Upper lobe of right lung (tissue), 1 donor: ENCODE measurements at places on chromosomes 3 and 15. TPM values are rescaled to one million over a fixed set of nuclear protein-coding genes. Genes with fewer than 3 reads are reported as not detected.

SLC12A8 gene
- total RNA-seq: 11.8 TPM

KBTBD8 gene
- total RNA-seq: 6.0 TPM

SPINT1 gene
- total RNA-seq: 96.8 TPM

AADAC gene
- 3.2 TPM for total RNA-seq

MCF2L2 gene
- 1.2 TPM for total RNA-seq

DNA sequence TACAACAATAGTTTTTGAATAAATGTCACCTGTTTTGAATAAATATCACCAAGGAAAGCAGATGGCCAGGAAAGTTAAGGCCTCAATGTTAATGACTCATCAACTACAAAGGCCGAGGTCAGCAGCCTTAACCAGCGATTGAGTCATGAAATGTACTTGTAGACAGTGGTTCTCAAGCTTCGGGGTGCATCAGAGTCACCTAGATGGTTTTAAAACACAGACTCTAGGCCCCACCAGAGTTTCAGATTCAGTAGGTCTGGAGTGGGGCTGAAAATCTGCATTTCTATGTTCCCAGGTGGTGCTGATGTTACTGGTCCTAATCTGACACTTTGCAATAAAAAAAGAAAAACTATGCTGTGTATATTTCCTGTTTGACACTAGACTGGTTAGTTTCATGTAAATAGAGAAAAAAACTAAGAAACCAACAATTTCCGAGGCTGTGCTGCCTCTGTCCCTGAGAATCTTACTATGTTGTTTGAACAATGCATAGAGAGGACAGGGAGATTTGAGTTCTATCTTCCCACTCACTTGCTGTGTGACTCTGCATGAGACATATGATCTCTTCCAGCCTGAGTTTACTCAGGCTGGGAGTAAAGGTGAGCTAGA is 9.8 kb downstream of the RAB27A start:
- DNase-seq: no peak

DNA sequence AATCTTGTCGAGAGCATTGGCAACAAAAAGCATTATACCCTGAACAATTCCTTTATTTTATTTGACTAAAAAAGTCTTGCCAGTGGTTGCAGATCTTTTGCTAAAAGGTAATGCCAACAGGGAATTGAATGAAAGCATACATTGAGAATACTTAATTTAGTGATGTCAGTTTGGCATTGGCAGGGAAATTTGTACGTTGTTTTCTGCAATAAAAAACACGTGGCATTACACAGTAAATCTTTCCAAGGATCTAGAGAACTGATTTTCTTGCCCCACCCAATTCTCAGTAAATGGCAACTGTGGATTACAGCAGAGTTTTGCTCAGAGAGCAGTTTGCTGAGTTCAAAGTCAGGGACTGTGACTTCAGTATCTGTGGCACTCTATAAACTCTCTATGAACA is 38.3 kb upstream of the IGSF10 start:
- DNase-seq: no peak

DNA sequence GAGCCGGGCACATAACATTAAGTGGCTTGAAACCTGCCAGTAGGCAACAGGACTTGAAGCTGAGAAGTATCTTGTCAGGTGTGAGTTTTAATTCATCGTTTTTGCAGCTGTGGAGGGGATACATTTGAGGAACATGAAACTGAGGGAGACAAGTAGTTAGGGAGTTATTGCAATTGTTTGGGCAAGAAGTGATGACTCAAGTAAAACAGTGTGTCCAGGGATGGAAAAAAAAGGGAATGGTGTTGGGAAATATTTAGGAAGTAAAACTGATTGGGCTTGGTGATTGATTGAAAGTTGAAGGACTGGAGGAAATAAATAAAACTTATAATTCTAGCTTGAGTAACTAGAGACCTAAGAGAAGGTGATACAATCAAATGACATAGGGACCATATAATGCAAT is 85.5 kb downstream of the NCEH1 start:
- no peak for DNase-seq

DNA sequence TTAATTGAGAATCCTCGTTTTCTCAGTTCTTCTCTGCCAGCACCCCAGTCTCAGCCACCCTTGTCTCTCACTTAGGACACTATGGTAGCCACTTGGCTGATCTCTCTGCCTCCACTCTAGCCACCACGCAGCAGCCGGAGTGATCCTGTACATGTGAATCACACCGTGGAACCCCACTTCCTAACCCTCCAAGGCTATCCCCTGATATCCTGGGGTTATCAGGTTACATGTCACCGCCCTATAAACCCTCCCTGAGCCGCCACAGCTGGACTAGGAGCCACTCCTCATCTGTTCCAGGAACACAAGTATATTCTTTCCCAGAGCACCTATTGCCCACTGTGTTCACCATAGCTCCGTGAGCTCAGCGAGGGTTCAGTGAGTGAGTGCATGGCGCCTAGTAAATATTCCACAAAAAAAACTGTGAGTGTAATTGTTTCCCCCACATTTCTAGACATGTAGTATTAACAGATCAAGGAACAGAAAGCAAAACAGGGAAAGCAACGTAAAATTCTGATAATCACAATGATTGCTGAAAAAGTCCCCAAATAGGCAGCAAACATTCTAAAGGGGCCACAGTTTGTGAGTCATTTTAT is 661 bp upstream of the PARP14 start:
- DNase-seq: peak; percentile 64

GRCh38 chr3:51675201-51675611 is 4.2 kb downstream of the TEX264 start:
- peak; percentile 48 for DNase-seq

GRCh38 chr15:80034629-80035028 is 24.8 kb upstream of the ZFAND6 start:
- no peak for DNase-seq

- no peak for DNase-seq
These were observed 161.6 kb downstream of the TBL1XR1 start for GRCh38 chr3:177035676-177036075.
